Stimulated activated CD4-positive, alpha-beta T cell treated with anti-CD3 and anti-CD28 coated beads, Interleukin-4, amount 100 ng/mL, for 48 hours (primary cell): ENCODE measurements at places on chromosomes 6 and 20.

DNA sequence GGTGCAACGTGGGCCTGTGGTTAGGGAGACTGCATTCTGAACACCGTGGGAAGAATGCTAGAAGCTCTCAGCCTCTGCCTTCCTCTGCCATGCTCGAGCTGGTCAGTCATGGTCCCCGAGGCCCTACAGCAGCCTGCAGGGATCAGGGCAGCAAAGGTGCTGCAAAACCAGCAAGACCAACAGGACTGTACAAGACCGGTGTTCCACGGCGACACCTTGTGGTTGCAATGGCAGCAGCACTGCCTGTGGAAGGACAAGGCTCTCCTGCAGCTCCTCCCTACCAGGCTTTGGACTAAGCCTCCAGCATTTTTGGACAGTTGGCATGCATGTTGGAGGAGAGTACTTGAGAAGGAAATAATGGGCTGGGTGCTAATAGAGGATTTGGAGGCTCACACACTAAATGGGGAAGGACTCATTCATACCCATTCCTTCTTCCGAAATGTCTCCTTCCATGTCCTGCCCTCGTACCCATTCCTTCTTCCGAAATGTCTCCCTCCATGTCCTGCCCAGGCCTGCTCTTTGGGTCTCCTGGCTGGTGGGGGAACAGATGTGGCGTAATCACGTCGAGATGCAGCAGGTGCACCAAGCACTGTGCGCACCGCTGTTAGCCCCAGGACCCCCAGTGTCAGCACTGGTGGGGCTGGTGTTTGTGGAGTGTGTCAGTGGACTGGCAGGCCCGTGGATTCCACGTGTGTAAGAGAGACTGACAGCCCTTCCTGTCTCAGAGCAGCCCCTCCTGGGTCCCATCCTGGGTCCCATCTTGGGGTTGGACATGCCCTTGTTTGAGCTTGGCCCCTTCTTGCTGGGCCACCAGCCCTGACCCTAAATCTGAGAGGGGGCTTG lies 18.6 kb upstream of the MYT1 start:
- DNase-seq = peak; percentile 15

- no peak for DNase-seq
These were observed 55.1 kb downstream of the JAG1 start for GRCh38 chr20:10618611-10619245.

- no peak for DNase-seq
These were observed 78.5 kb upstream of the HDAC2 start for GRCh38 chr6:114049367-114049966.

DNA sequence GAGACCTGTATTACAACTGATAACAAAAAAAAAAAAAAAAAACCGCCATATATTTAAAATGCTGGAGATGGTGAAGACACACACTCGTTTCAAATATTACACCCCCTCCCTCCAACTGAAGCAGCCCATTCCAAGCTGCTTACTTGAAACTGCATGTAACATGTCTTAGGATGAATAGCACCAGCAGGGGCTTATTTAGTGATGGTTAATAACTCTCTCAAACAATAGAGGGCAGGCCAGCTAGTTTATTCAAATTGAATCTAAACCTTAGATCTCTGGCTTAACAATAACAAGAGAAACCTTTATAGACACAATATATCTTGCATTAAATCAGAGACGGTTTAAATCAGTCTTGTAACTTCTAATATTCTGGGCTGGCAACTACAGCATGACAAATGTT lies 9.3 kb upstream of the JPH2 start:
- DNase-seq = no peak

- no peak for DNase-seq
These were observed 29.1 kb upstream of the PKIG start for GRCh38 chr20:44552950-44553908.

DNA sequence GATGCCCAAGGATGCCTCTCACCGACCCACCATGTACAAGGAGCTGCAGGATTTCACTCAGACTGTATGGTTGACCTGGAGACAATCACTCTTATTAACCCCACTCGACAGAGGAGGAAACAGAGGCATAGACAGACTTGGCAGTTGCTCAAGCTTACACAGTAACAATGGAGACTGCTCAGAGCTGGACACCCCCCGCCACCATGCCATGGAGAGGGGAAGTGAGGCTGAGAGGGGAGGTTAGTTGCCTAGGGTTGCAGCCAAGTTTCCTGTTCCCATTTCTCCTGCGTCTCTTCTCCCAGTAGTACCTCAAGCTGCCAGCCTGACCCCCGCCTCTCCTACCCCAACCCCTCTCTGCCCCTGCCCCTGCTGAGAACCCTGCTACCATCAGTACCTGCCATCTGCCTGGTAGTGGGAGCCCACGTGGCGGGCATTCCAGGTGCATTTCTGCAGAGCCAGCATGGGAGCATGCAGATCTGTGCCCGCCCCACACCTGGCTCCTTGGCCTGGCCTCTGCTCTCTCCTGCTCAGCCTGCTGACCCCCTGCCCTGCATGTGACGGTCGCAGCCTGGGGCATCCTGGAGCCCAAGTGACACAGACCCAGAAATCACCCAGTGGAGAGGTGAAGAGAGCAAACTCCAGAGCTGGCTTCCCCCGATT lies 157.7 kb downstream of the PREX1 start:
- no peak for DNase-seq

DNA sequence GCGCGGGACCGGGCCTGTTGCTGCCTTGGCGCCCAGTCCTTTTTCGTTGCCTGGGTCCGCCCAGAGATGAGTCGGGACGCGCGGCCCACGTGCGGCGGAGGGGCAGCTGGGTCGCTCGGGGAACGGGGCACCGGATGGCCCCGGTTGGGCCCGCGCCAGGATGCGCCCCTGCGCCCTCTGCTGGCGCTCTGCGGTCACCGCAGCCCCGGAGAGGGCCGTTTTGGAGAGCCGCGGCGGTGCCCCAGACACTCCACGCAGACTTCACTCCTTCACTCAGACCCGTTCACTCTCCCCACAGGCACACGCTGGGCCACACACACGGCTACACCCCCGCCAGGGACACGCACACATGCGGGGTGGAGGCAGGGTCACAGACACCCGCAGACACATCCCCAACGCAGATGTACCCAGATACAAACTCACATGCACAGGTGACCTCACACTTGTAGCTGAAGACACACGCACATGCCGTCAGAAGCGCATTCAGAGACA lies 38.8 kb downstream of the SRC start:
- peak; percentile 76 for DNase-seq

- no peak for DNase-seq
These were observed 68.7 kb downstream of the FILIP1 start for GRCh38 chr6:75424618-75425548.

DNA sequence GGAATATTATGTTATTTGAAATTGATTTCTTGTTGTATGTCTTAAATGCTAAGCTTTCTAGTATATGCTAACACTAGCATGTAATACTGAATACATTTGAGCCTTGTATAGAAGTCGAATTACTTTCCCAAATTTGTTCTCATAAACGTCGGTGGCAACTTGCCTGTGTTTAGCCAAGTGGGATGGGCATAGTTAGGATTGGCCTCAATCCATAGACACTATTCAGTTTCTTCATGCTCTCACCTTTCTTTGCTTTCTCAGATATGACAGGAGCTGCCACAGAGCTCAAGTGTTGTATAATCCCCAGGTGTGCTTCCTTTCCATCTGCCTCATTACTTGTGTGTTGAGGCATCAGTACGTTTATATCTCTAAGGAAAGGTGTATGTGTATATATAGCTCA lies 19.3 kb downstream of the ZNF334 start:
- no peak for DNase-seq

DNA sequence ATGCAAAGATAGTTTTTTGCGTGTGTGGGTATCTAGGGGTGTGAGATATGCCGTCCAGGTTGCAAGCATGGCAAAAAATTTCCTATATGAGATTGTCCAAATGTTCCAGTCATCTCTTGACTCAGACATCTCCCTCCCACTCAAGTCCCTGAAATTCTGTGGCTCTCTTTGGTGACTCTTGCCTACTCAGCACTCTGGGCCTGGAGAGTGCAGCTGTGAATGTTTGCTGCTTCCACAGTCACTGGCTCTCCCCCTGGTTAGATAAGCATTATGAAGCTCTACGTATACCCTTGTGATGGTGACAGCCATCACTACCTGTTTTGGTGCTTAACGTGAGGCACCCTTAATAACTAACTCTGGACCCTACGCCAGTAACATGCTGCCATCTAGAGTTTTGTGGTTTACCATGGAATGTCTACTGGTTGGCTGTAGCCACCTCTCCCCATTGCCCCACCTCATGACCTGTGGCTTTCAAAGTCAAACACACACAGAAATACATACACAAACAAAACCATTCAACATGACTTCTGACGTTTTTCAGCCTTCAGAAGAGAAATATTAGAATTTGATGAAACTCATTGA lies 621.9 kb upstream of the CITED2 start:
- no peak for DNase-seq

- no peak for DNase-seq
These were observed 101.4 kb downstream of the PERP start for GRCh38 chr6:138005846-138006245.

DNA sequence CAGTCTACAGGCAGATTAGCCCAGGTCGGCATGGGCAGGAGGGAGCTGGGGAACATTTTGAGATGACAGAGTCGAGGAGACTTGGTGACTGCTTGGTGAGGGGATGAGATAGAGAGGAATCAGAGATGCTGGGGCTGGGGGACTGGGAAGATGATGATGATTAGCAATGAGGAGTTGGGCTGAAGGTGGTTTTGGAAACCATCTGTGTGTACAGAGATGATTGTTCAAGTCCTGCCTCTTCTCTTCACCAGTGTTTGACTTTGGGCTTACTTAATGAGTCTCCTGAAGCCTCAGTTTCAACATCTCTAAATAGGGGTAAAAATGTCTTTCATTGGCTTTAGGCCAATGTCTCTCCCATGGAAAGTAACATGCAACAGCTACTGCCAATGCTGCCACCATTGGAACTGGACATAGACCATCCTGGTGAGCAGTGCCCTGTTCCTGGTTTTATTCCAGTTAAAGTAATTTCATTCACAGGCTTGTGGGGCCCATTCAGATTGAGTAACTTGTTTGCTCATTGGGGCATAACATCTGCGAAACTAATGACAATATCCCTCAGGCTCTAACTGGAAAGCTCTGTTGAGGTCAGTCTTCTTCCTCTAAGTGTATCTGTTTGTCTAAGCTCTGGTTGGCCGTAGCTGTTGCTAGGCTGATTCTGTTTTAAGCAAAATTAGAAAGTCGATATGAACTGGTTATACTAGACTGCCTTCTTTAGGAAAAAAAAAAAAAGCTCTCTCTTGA lies 99.1 kb downstream of the ARMC2 start:
- no peak for DNase-seq

- no peak for DNase-seq
These were observed 483 bp downstream of the SMIM26 start for GRCh38 chr20:18567739-18568091.

DNA sequence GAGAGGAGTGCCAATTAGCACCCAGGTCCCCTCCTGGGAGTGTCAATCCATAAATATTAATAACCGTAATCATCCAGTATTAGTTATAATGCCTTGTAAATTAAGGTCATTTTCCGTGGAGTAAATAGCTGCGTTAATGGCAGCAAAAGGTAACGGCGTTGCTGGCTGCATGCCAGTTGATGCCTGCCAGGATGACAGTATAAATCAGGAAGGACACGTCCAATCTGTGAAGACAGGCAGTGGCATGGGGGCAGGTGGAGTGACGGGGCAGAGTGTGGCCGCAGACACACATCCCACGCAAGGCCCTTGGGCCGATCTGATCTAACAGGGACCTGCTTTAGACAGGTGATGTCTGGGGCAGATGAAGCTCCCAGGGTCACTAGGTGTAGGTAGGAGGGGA lies 49.1 kb downstream of the KCNB1 start:
- DNase-seq = no peak

DNA sequence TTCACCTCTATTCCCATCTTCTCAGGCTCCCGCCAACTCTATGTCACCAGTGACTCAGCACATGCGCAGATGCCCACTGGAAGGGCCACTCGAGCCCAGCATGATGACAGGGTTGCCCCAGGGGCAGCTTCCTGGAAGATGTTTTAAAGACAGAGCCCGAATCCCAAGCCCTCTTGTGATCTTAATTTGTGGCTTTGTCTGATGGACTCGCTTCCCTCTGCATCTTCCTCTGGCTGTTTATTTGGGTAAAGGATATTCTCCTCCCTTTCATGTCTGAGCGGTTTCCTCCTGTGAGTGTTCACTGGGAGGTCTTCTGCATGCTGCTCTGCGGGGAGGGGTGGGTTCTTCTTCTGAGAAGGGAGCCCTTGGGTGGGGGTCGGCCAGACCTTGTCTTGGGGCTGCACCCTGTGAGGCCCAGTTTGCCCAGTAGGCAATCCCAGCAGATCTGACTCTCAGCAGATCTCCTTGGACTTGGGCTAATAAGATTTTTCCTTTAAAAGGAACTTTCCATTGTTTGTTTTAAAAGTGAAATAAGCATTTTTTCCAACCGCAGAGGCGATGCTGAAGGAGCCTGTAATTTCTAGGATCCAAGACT lies 401.0 kb downstream of the CDC5L start:
- no peak for DNase-seq

GRCh38 chr20:17896193-17896723 lies 72.3 kb downstream of the SNX5 start:
- DNase-seq = no peak

DNA sequence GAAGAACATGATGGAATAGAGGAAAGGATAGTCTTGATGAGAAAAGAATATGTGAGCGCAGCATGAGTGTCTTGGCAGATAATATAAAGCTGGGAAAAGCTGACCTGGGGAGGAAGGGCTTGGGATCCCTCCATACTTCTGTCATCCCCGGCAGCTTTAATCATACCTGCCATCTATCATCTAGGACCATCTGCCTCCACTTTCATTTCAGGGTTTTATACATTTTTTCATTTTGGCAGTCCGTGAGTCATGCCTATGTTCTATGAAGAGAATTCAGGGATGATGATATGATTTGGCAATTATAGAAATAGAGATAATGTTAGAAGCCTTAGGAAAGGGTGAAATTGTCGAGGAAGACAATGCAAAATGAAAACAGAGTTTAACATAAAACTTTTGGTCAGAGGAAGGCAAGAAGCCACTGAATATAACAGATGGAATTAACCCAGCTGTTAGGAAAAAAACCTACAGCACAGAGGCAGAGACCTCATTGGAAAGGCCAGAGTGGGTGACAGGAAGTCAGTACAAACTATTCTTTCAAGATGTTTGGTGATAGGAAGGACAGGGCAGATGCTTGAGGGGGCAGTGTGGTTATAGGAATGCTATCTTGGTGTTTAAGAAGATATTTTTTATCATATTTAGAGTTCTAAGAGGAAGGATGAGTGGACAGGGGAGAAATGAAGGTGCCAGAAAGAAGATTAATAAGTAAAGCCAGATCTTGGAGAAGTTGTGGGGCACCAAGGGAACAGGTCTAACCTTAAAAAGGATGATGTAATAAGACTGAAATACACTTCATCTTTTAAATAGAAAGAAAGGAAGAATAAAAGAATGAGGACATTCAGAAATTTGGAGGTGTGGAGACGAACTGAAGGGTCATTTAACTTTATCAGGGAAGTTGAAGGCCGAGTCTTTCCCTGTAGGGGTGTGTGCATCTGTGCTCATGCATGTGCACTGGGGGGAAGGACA lies 37.8 kb downstream of the MARCKS start:
- DNase-seq = no peak

DNA sequence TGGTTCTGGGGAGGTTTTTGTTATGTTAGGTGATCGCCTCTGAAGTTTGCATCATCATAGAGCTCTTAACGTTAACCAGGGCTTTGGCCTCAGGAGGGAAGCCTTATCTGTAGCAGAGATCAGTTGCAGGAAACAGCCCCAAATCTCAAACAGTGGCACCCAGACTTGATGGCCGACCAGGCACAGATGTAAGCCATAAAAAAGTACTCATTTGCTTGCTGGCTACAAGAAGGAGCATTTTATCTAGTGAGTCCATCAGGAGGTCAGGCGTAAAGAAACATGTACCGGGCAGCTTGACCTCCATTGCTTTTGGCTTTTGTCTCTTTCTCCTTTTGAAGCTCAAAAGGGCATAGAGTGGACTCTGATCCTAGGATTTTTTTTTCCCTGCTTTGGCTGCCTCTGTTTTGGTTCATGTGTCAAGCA lies 122.3 kb downstream of the CCDC170 start:
- no peak for DNase-seq
